ENCODE measurements at places on chromosomes 5 and 9.

- DNase-seq: no peak
Measured at GRCh38 chr5:104538734-104539133, 976.1 kb upstream of the NUDT12 start.

- DNase-seq: no peak
Measured at GRCh38 chr9:80561526-80561925, 989.8 kb downstream of the TLE4 start.

DNA sequence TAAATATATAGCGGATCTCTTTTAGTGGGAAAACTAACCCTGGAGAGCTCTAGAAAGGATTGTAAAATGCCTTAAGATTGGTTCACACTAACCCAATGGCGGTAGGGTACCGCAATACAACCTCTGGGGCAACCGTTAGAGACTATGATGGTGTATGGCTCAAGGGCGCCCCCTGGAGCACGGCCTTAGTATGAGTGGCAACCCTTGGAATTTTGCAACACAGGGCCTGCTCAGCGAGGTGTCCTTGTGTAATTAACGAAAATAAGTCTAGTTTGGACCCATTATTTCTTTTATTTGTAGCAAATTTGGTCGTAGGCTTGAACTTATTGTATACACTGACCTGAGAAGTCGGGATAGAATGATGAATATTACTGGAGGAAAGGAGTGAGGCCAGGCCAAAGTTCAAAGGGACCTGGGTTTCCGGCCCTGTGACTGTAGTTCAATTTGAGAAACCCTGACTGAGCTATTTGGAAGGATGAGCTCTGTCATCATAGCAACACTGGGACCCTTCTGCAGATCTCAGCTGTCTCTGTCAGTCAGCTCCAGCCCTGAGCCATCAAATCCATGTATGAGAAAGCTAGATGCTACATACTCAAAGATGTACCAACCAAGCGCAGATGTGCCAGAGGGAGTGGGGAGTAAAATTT lies 54.8 kb downstream of the CAMK4 start:
- no peak for DNase-seq

DNA sequence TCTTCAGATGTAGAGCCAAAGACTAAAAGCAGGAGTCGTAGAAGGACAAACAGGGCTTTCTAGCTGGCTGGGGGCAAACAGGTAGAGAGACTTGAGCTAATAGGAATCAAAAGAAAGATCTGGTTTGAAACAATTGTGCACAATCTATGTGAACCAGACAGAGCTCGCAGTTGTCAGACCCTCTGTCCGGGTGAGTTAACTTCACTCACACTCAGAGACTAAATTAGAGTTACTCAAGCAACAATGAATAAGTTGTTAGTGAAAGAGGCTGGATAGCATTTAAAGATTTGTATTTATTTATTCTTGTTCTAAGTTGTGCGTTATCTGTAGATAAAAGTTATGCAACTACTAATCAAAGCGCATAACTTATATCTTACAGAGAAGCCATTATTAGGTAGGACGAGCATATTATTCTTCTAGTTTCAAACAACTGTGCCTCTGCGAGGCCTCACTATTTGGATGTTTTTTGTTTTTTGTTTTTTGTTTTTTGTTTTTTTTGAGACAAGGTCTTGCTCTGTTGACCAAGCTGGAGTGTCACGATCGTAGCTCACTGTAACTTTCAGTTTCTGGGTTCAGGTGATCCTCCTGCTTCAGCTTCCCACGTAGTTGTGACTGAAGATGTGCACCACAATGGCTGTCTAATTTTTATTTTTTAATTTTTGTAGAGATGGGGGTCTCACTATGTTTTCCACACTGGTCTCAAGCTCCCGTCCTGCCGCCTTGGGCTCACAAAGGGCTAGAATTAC lies 13.2 kb upstream of the LNPEP start:
- DNase-seq: no peak

GRCh38 chr5:153367466-153367865 lies 123.0 kb upstream of the GRIA1 start:
- no peak for DNase-seq

DNA sequence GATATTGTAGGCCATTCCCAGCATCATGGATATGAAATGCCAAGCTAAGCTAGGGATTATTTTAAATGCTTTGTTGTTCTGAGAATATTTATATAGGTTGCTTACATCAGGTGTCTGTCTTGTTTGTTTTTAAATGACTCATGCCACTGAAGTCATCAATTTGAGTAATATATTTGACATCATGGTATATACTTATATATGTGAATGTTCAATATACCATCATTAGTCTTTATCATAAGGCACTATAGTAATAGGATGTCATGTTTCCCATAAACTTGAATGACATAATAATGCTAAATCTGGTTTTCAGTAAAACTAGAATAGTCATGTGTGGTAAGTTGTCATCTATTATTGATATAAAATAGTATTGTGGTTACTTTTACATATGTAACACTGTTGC lies 13.1 kb downstream of the C9orf85 start:
- no peak for DNase-seq

- DNase-seq: no peak
Measured at GRCh38 chr9:3863686-3864085, 337.9 kb upstream of the RFX3 start.

GRCh38 chr9:133060417-133060841 lies 1.4 kb upstream of the CEL start:
- DNase-seq: no peak

GRCh38 chr5:31623249-31623648 lies 15.7 kb upstream of the PDZD2 start:
- DNase-seq: no peak

GRCh38 chr9:37550781-37551180 lies 25.4 kb downstream of the FBXO10 start:
- DNase-seq: no peak

- DNase-seq: no peak
Measured at GRCh38 chr5:130280528-130281217, 376.4 kb downstream of the CHSY3 start.

- no peak for DNase-seq
Measured at GRCh38 chr9:89388084-89388867, 70.0 kb downstream of the SECISBP2 start.

- DNase-seq: no peak
Measured at GRCh38 chr5:36407396-36407795, 105.7 kb upstream of the RANBP3L start.

DNA sequence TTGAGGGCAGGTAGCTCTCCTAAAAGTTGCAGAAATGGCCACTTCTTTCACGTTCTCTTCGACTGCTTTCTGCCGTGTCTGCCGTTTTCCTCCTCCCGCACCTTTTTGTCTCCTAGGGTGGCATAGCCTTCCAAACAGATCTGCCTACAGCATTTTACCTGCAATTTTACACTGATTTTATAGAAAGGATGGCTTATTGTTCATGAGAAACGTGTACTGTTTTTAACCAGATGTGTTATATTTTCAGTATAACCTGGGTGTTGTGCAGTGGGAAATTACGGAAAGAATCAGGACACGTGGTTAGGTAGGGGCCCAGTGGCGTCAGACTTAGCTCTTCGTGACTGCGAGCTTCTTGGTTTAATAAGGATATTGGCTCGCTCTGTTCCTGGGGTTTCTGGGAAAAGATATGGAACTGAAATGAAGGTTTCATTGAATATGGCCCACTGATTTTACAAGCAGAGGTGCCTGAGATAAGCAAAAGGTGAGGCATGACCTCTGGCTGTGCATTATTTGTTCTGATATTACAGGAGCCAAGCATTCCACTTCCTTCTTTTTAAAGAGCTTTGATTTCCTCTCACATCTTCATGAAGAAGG lies 43.7 kb upstream of the PRSS3 start:
- no peak for DNase-seq

DNA sequence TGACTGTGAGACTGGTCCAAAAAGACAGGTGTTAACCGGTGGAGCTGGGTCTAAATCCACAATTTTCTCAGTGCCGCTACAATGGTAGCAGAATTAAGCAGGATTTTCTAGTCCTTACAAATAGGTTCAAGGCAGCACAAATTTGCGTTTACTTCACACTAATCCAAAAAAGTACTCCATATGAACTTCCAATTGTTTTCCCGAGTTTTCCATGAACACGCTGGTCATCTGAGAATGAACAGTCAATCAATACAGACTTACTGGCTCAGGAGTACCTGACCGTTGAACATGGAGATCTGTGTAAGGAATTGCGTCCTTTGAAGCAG lies 709 bp downstream of the SLC35D2 start:
- DNase-seq: no peak

DNA sequence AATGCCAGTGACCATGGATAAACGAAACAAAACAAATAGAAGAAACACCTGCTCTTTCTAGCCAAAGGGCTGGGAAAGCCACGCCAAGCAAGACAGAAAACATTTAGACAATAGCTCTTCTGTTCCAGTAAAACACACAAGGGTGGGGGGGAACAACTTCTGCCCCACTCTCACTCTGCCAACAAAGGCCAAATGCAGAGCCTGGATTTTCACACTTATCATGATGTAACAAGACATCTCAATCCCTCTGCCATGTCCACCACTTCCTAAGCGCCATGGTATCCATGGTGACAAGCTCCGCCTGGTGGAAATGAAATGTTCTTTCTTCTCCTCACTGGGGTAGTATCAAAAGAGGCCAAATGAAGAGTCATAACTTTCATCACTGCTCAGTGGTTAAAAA lies 60.6 kb downstream of the DRD1 start:
- no peak for DNase-seq

- DNase-seq: no peak
Measured at GRCh38 chr9:13684656-13685055, 405.2 kb upstream of the MPDZ start.

- no peak for DNase-seq
Measured at GRCh38 chr9:108400297-108400696, 455.5 kb downstream of the ACTL7B start.

DNA sequence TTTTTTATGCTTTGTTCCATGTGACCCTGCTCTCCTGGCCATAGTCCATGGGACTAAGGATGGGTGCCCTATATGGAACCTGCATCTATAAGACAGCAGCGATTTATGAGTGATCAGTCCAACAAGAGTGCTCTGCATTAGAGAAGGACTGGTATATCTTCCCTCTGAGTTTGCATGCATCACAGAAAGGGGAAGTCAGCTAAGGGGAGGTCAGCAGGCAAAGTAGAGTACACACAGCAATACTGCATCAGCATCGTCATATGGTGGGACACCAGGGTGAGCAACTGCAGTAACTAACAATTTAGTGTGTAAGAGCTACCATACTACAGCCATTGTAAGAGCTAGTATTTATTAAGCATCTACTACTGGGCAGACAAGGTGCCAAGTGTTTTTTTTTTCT lies 311.3 kb downstream of the NDUFS4 start:
- no peak for DNase-seq

DNA sequence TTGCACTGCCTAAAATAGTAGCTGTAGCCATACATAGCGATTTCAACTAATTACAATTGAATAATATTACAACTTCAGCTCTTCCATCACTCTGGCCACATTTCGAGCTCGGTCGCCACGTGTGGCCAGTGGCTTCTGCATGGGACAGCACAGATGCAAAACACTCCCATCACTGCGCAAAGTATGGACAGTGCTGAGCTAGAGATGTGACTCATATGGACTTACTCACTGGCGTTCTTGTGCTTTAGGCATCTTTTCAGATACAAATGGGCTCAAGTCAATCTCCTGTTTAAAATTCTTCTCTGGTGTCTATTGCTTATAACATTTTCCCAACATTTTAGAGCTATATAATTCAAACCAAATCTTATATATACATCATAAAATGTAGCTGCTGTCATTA lies 222.7 kb downstream of the ELAVL2 start:
- no peak for DNase-seq

DNA sequence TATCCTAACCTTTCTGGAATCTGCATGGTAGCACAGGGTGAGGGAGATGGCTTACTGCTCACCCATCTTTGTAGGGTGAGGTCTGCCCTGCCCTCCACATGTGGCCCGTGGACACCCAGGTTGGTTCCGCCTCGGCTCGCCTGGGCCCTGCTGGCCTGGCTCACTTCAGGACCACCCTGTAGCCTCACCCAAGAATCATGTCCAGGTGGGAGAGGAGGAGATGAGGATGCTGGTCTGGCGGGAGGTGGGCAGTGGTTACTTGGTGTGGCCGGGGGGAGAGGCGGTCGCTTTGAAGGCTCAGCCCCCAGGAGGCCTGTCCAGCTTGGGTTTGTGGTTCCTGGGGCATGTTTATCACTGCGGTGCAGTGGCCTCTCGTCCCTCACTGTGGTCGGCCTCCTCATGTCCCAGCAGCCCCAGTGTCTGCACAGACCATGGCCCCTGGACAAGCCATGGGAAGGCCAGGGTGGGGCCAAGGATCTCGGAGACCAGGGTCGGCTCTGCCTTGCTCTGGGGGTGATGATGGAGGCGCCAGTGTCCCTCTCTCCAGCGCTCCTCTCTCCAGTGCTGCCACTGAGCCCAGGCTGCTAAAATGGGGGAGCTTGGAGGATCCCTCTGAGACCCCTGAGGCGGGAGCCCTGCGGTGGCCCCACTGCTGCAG lies 4.6 kb downstream of the OBP2B start:
- DNase-seq: no peak

- no peak for DNase-seq
Measured at GRCh38 chr5:96972599-96973334, 36.9 kb downstream of the LNPEP start.

- no peak for DNase-seq
Measured at GRCh38 chr9:90033028-90033650, 428.3 kb downstream of the GADD45G start.

GRCh38 chr5:107329850-107330249 lies 340.9 kb downstream of the EFNA5 start:
- DNase-seq: no peak

DNA sequence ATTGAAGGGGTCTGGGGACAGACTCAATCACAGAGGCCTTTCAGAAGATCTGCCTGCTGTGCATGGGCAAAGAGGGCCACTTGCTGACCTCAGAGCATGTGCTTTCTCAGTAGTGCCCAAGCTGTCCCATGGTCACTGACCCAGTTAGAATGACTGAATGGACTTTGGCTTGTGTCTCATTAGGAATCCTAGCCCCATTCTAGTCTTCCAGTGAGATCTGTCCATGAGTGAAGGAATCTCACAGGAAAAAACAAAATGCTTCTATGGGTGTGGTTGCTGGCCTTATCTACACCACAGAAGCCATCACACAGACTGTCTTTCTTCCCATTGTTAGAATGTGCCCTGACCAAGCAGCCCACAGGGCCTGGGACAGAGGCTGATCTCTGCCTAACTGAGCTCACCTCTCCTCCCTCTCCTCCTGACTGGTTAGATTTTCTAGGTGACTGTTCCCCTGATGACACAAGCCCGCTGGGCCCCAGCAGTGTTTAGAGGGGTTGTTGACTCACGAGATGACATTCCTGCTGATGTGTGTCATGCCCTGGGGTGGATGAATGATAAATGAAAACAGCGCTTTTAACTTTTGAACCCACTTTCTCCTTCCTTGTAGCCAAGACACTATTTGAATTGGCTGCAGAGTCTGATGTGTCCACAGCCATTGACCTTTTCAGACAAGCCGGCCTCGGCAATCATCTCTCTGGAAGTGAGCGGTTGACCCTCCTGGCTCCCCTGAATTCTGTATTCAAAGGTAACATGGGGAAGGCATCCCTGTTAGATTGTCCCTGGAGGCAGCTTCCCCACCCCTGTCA lies 24.8 kb downstream of the TGFBI start:
- no peak for DNase-seq

GRCh38 chr9:29691758-29692407 lies 2118.6 kb upstream of the C9orf72 start:
- no peak for DNase-seq
